Activated B cell treated with CpG ODN at 0.5 μM for 24 hours (primary cell): ENCODE measurements at places on chromosomes 11 and 22. TPM values are rescaled to one million over a fixed set of nuclear protein-coding genes. Genes with fewer than 3 reads are reported as not detected.

Gene MUC5B
- total RNA-seq, result not detected in 2 replicates

DNA sequence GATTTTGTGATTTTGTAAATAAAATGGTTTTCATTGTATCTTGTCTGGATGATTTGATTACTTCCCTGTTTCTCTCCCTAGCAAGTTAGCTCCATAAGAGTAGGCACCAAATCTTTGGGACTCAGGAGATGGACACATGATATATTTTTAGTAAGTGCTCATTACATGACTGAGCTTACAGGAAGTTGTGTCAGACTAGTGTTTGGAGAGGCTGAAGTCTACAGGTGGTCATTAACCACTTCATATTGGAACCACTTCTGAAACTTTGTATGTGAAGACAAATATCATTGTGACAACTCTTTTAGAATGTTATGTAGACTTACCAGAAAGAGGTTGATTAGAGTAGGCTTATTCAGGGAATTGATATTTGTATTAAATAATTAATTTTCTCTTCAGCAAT is 19.1 kb downstream of the ARHGAP42 start:
- no peak for DNase-seq
- no peak overlapping the region for H3K4me3 ChIP-seq
- H3K27me3 ChIP-seq, result no peaks in the 10 kb centered on the region
- peaks cover 23% of the 10 kb centered on the region for H3K4me1 ChIP-seq

DNA sequence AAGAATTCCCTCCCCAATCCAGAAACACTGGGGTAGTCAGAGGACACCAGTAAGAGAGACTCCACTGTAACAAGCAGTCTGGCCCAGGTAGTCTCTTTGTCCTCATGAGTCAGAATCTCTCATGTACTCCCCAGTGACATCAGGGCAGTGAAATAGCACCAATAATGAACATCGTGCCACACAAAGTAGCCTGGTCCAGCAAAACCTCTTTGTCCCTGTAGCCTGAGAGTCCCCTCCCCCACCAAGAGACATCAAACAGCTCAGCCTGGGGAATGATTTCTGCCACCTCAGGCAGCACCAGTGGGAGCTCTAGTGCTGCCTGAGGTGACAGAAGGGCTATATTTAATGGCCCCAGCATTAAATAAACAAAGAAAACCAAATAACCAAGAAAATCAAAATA is 88.1 kb downstream of the SBF2 start:
- H3K36me3 ChIP-seq, result no peaks in the 10 kb centered on the region
- no peak overlapping the region for H3K27ac ChIP-seq
- no peaks in the 10 kb centered on the region for H3K4me1 ChIP-seq
- H3K27me3 ChIP-seq, result no peaks in the 10 kb centered on the region

GRCh38 chr11:64852804-64853509 is 8.5 kb upstream of the CDC42BPG start:
- H3K27ac ChIP-seq, result peak overlapping the region; percentile 95
- H3K4me1 ChIP-seq, result peaks cover 95% of the 10 kb centered on the region
- H3K36me3 ChIP-seq, result peaks cover 53% of the 10 kb centered on the region
- peak overlapping the region; percentile 75 for H3K4me3 ChIP-seq
- no peaks in the 10 kb centered on the region for H3K27me3 ChIP-seq
- DNase-seq, result peak; percentile 48

- H3K27ac ChIP-seq, result peak overlapping the region; percentile 54
- H3K27me3 ChIP-seq, result no peaks in the 10 kb centered on the region
- peaks cover 82% of the 10 kb centered on the region for H3K4me1 ChIP-seq
- H3K4me3 ChIP-seq, result peak overlapping the region; percentile 49
Observed at GRCh38 chr11:47508240-47508957, 44.5 kb downstream of the CELF1 start.

GRCh38 chr22:21941921-21942320 is 10.7 kb downstream of the PPM1F start:
- no peaks in the 10 kb centered on the region for H3K27me3 ChIP-seq
- DNase-seq, result no peak
- H3K4me3 ChIP-seq, result no peak overlapping the region
- H3K27ac ChIP-seq, result peak overlapping the region; percentile 30
- H3K36me3 ChIP-seq, result peaks cover 14% of the 10 kb centered on the region

Gene WNT11
- total RNA-seq, result 0.16 and 0.37 TPM in 2 replicates

GRCh38 chr22:47374901-47375575 is 612.6 kb downstream of the TBC1D22A start:
- peaks cover 6% of the 10 kb centered on the region for H3K27me3 ChIP-seq
- H3K4me3 ChIP-seq, result no peak overlapping the region
- no peak overlapping the region for H3K27ac ChIP-seq
- no peak for DNase-seq

GRCh38 chr22:47920380-47920959 is 1158.0 kb downstream of the TBC1D22A start:
- DNase-seq, result no peak
- no peaks in the 10 kb centered on the region for H3K36me3 ChIP-seq
- H3K27ac ChIP-seq, result peak overlapping the region; percentile 42
- no peaks in the 10 kb centered on the region for H3K27me3 ChIP-seq
- H3K4me3 ChIP-seq, result no peak overlapping the region
